Stimulated activated CD4-positive, alpha-beta T cell treated with anti-CD3 and anti-CD28 coated beads, TNF-alpha, amount 100 ng/mL, for 1 hour (primary cell): ENCODE measurements at places on chromosomes 7 and 10.

- no peak for DNase-seq
Observed at GRCh38 chr7:124459101-124460055, 306.2 kb downstream of the GPR37 start.

- no peak for DNase-seq
Observed at GRCh38 chr10:16915300-16915699, 98.1 kb upstream of the RSU1 start.

DNA sequence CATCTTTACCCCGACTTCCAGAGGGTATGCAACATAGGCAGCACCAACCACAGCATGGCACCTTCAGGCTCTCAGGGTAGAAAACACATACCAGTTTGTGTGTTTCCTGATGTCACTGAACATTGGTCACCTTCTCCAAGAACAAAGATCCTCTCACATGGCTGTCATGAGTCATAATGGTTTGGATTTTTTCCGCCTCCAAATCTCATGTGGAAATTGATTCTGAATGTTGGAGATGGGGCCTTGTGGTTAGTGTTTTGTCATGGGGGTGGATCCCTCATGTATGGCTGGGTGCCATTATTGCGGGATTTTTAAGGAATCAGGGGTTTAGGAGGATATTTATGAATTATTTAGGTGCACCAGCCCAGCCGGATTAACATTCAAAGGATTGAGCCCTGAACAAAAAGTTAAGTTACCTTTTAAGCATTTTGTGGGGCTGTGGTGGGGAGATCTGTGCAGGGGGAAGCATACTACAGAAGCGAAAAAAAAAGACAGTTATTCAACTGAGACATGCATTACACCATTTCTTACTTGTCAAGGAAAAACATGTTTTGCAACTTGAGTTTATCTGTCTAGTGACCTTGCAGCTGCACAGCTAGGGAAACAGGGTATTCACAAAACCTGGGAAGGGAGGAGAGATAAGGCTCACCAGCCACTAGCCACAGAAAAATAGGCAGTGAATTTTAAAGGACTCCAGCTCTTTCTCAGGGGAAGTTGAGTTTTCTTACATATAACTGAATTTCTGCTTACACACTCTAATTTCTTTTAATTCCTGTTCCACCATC lies 774.1 kb upstream of the AUTS2 start:
- no peak for DNase-seq

DNA sequence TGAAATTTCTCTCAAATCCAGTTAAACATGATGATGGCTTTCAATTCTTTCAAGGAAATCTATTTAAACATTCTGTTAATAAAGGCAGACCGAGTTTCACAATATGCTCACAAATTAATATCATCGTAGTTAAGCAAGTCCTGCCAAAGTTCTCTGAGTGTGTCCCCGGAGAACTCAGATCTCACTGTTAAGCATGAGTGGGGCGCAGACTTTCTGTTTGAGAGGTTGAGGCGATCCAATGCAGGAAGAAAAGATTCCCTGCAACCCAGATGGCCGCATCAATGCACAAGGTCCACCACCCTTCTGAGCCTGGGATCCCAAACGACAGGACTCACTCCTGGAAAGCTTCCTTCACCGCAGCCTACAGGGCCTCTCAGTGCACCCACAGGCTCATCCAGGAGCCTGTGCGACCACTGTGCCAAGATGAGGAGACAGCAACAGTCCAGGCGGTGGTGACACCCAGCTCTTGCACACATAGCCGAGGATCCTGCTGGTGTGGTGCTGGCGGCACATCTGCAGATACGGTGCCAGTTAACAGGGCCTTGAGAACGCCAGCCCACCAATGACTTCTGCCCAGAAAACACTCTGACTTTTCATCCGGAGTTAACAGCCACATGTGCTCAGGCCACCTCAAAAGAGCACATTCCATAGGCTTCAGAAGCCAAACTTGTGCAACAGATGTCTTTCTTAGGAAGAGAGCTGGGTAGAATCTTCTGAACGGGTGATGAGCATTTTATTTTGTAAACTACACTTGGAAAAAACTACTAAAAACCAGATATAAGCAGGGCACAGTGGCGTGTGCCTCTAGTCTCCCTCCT lies 102.1 kb downstream of the ZRANB1 start:
- no peak for DNase-seq

GRCh38 chr7:26964156-26964808 lies 99.9 kb upstream of the SKAP2 start:
- DNase-seq: no peak

DNA sequence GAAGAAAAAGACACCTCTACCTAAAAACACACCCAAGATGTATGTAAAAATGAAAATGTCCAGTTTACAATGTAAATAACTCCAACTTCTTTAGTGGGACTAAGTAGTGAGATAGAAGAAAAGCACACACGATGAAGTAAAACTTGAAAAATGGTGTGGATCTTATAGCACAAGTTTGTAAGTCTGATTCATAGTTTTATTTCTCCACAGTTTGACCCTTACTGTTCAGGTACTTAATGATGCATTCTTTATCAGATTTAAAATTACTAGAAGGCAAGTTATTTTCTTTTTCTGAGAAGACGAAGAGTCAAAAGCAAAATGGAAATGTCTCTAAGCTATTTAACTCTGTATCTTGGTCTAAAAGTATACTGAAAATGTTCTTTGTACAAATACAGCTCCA lies 6.1 kb downstream of the NAMPT start:
- no peak for DNase-seq

DNA sequence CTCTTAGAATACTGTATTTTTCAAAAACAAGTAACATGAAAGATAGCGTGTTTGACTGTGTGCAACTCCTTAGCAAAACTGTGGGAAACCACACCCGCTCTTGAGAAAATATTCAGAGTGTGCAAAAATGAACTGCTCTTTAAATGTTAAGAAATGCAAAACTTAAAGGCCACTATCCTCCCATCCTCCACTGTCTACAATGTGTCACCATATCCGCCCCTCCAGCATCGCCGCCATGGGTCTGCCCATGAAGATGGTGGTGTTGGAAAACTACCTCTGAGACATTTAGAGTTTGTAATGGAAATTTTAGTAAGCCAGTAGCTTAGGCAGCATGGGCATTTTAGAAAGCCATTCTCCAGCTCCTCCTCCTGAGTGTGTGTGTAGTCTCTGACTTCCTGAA lies 20.1 kb upstream of the NMT2 start:
- no peak for DNase-seq

GRCh38 chr7:135970682-135971365 lies 6.3 kb downstream of the MTPN start:
- no peak for DNase-seq

DNA sequence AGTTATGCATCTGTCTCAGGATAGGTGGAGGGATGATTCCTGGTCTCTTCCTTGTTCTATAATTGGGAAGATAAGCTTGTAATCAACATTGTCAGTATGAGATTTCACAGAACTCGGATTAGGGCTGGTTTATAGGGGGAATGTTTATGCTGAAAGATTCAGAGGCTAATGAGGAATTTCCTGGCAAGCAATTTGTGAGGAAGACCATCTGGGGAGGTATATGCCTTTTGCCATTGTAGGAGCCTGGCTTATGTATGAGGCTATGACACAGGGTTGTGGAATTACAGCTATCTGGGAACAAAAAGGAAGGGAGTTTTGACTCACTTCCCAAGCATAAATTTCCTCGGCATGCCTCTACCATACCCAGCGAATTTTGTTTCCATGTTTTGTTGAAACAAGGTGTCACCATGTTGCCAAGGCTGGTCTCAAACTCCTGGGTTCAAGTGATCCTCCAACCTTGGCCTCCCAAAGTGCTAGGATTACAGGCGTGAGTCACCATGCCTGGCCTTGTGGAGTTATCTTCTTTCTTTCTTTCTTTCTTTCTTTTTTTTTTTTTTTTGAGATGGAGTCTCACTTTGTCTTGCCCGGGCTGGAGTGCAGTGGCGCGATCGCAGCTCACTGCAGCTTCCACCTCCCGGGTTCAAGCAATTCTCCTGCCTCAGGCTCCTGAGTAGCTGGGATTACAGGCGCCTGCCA lies 1.6 kb upstream of the COPS6 start:
- no peak for DNase-seq
